ENCODE measurements at places on chromosomes 2 and 18.
A peak's percentile ranks its signal among the peaks of the same experiment; 100 is the strongest.

DNA sequence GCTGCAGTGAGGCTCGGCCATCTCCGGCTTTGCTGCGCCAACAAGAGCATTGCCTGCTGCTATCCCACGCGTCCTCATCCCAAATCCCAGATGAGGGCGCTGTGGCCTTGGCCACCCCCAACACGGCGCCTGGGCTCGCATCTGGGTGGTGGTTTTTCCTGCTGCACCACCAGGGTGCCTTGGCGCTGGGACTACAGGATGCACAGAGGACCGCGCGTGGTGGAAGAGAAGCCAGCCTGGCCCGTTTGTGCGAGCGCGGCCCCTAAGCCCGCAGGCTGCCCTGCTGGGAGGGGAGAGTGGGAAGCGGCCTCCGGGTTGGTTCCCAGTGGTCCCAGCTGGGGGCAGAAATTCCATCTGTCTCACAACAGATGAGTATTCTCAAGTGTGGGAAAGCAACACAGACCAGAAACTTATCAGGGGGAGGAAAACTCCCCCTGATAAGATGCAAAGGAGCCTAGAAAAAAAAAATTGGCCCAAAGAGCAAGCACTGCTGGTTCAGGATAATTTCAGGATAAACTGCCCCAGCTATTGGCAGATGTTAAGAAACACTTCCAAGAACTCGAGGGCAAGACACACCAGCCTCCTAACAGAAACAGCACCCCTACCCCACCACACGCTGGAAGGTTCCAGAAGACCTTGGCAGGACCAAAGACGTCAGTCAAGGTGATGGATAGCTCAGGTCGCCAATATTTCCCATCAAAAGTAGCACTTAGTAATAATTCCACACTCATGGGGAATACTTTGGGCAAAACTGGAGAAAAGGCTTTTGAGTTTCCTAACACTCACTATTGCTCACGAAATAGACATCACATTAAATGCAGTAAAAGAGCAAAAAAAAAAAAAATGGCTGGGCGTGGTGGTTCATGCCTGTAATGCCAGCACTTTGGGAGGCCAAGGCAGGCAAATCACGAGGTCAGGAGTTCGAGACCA, 152.1 kb downstream of the PXDN start:
- H3K27me3 ChIP-seq = no peaks in the 10 kb centered on the region
- peak; percentile 68 for DNase-seq
- H3K4me3 ChIP-seq = no peak overlapping the region
- H3K36me3 ChIP-seq = no peaks in the 10 kb centered on the region
- H3K27ac ChIP-seq = no peak overlapping the region
- peaks cover 3% of the 10 kb centered on the region for H3K4me1 ChIP-seq

DNA sequence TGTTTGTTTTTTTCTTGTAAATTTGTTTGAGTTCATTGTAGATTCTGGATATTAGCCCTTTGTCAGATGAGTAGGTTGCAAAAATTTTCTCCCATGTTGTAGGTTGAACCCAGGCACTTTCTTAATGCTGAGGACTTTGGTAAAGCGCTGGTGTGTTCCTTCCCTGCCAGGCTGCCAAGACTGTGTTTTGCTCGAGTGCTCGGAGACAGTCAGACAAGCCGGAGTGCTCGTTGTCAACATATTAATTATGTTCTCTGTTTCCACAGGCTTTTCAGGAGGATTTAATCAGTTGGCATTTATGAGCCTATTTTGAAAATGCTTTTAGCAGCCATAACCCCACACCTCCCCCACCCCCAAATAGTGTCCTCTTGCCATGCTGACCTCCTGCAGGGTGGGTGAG, 6.4 kb downstream of the MTCL1 start:
- H3K4me1 ChIP-seq = peaks cover 6% of the 10 kb centered on the region
- H3K36me3 ChIP-seq = no peaks in the 10 kb centered on the region
- DNase-seq = no peak
- H3K27me3 ChIP-seq = peaks cover 5% of the 10 kb centered on the region

- DNase-seq = peak; percentile 84
- peaks cover 34% of the 10 kb centered on the region for H3K4me1 ChIP-seq
- peak within 1 kb of the TSS; percentile 41 for H3K4me3 ChIP-seq
- H3K36me3 ChIP-seq = no peaks in the 10 kb centered on the region
- peaks cover 95% of the 10 kb centered on the region for H3K27me3 ChIP-seq
Measured at GRCh38 chr2:72917138-72917876, at the start of gene EMX1. Gene EMX1, plus strand, starts transcription at chr2:72917519. Its CDS starts 334 bp downstream, at chr2:72917853.

DNA sequence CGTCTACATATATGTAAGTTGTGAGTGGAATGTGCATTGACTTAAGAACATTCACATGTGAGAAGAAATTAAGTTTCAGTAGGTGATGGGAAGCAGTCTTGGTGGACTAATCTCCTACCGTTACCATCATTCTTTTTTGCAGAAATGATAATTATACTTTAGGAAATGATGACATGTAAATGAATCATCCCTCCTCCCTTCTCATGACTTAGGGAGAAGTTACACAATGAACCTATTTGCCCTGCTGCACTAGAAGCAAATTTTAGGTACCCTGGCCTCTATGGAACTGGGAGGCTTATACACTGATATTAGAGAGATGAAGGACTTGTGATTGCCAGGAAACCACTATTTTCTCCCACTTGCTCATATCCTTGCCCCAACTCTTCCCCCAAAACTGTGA, 214.2 kb downstream of the CALCRL start:
- H3K4me3 ChIP-seq = no peak overlapping the region
- H3K27me3 ChIP-seq = no peaks in the 10 kb centered on the region

DNA sequence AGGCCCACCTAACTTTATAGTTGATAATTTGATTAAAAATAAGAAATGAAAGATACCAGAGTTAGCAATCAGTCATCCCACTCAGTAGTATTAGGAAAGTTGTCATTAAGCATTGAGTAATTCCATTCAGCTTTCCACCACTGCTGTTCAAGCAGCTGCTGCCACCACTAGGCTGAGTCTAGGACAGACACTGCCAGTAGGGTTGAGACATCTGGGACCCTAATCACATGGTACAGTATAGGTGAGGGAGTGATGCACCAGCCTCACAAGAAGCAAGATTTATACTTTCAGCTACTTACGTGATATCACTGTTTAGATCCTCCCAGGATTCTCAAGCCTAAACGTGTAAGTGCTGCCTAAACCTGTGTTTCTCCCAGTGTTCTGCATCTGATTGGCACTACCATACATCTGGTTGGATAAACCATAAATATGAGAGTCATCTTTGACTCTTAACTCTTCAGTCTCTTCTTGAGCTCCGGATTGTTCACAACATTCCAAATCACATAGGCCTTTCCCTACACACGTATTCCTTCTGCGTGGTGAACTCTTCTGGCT, 3.2 kb downstream of the UBXN4 start:
- no peak overlapping the region for H3K27ac ChIP-seq
- no peak for DNase-seq
- H3K4me3 ChIP-seq = no peak overlapping the region

DNA sequence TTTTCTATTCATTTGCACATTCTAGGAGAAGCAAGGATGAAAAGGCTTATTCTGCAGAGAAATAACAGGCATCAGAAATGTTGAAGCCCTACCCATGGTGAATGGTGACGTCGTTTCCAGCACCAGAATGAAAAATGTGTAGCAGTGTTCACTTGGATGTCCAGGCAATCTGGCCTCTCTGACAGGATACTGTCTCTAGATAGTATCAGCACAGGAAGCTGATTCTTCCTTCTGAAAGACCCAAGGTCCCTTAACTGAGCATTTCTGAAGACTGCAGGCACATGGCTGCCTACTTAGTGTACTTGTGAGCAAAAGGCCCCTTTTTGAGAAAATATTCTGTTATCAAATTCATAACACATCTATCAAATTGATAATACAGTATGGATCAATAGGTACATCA, 234.1 kb downstream of the XIRP2 start:
- H3K27me3 ChIP-seq = no peaks in the 10 kb centered on the region
- no peak overlapping the region for H3K27ac ChIP-seq
- H3K4me3 ChIP-seq = no peak overlapping the region

DNA sequence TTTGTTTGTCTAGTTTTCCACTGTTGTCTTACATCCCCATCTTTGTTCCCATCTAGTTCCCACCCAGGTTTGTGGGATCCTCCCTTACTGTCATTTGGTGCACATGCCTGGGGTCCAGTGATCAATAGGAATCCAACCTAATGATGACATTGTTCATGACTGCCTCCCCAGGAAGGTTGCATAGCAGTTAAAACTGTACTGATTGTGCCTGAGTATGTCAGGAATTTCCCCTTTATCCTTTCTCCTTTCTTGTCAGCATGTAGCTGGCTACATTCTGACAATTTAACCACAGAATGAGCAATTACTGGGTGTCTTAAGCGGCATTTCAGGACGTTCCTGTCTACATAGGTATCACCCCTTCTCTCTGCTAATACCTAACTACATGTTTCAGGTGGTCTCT, 653.0 kb downstream of the CNTNAP5 start:
- H3K36me3 ChIP-seq = no peaks in the 10 kb centered on the region
- no peak for DNase-seq
- H3K4me1 ChIP-seq = no peaks in the 10 kb centered on the region
- no peaks in the 10 kb centered on the region for H3K27me3 ChIP-seq
- no peak overlapping the region for H3K4me3 ChIP-seq
- H3K27ac ChIP-seq = no peak overlapping the region
